ENCODE measurements at places on chromosomes 16 and 17. TPM values are rescaled to one million over a fixed set of nuclear protein-coding genes. Genes with fewer than 3 reads are reported as not detected.

DNA sequence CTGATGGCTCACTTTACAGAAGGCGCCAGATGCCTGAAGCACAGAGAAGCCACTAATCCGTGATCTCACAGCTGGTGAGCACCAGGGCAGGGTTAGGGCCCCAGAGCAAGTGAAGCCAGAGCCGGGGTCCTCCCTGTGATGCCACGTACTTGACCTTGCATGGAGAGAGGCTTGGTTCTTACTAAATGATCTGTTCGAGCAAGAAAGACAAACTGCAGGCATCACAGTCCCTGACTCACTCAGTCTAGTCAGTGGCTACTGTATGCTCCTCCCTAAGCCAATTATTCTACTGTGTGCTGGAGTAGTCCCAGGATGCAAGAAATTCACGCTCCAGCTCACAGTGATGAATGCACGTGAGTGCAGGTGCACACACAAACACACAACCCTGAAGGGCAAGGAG lies 55.4 kb downstream of the SDK2 start:
- peak; percentile 37 for DNase-seq

Gene TBC1D16
- total RNA-seq = 20.3 TPM

- peak; percentile 80 for DNase-seq
Measured at GRCh38 chr17:39225959-39226683, 376 bp upstream of the STAC2 start.

Gene C16orf54
- 0.11 TPM for total RNA-seq

Gene TBC1D24
- 6.8 TPM for total RNA-seq

Gene METTL22
- 10.9 TPM for total RNA-seq

Measured in Daoy (cell line).